ENCODE measurements at places on chromosomes 13 and 19. TPM values are rescaled to one million over a fixed set of nuclear protein-coding genes. Genes with fewer than 3 reads are reported as not detected.
A peak's percentile ranks its signal among the peaks of the same experiment; 100 is the strongest.

- peak; percentile 82 for DNase-seq
Measured at GRCh38 chr13:40190641-40191100, 475.8 kb downstream of the FOXO1 start.

The IL11 gene
- polyA plus RNA-seq, result 0.50 TPM

GRCh38 chr19:35913589-35913988, 5.5 kb upstream of the TYROBP start:
- no peak for DNase-seq

DNA sequence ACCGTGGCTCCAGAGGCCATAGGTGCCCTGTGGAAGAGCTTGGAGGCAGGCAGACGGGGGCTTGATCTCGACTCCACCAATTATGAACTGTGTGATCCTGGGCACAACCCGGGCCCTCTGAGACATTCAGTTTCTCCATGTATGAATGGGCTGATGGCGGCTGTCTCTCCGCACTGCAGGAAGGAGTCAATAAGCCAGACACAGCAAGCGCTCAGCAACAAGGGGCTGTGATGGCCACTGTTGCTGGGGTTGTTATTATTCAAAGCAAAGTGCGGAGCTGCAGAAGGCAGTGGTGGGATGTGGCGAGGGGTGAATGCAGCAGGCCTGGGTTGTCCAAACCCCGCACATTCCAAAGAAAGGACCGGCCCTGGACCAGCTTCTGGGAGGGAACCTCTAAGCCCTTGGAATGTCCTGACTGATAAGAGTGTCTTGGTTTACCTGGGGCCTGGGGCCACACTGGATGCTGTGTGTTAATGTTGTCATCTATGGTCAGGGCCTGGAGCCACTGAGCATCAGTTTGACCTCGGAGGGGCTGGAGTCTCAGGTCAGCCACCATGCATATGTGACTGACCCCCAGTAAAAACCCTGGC, 8.3 kb downstream of the TMEM143 start:
- no peak for DNase-seq

- DNase-seq, result no peak
Measured at GRCh38 chr13:21344662-21345176, 114.4 kb downstream of the ZDHHC20 start.

DNA sequence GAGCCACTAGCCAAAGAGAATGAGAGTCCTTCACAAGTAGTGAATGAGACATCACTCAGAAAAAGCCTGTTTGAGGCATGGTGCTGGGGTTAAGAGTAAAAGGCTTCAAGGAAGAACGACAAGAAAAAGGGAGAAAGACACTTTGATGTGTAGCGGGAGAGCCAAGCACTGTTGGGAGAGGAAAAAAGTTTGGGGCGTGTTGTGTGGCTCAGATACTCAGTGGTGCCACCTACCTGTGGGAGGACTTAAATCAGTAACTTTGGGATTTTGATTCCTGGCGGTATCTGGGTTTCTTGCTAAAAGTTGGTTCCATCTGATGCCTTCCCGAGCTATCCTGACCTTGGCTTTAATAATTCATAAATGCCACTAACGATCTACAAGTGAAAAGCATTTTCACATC, 12.3 kb downstream of the ELSPBP1 start:
- DNase-seq, result no peak

DNA sequence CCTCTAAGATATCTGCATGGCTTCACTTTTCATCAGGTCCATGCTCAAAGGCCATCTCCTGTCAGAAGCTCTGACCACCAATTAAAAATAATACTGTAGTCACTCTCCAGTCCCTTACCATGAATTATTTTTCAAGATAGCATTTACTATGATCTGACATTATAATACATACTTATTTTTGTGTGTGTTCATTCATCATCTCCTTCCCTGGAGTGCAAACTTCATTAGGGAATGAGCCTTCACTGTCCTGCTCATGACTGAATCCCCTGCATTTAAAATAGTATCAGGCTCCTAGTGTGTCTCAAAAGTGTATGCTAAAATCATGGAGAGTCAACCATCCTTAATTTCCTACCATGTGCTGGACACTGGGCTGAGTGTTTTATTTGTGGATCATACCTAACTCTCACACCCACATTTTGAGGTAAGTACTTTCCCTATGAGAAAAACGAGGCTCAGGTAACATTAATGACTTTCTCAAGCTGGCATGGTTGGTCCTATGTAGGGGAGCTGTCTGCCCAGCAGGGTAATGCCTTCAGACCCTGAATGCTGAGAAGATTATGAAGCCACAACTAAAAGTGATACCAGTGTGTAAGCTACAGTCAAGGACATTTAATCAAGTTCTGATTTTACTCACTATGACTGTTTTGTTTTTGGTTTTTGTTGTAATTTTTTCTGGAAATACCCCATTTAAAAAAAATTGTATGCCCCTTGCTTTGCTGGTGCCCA, 16.3 kb downstream of the PLA2G4C start:
- no peak for DNase-seq

- no peak for DNase-seq
Measured at GRCh38 chr13:60944863-60945262, 470.8 kb downstream of the PCDH20 start.

- DNase-seq, result peak; percentile 31
Measured at GRCh38 chr13:83883061-83883523, 818 bp upstream of the SLITRK1 start.

DNA sequence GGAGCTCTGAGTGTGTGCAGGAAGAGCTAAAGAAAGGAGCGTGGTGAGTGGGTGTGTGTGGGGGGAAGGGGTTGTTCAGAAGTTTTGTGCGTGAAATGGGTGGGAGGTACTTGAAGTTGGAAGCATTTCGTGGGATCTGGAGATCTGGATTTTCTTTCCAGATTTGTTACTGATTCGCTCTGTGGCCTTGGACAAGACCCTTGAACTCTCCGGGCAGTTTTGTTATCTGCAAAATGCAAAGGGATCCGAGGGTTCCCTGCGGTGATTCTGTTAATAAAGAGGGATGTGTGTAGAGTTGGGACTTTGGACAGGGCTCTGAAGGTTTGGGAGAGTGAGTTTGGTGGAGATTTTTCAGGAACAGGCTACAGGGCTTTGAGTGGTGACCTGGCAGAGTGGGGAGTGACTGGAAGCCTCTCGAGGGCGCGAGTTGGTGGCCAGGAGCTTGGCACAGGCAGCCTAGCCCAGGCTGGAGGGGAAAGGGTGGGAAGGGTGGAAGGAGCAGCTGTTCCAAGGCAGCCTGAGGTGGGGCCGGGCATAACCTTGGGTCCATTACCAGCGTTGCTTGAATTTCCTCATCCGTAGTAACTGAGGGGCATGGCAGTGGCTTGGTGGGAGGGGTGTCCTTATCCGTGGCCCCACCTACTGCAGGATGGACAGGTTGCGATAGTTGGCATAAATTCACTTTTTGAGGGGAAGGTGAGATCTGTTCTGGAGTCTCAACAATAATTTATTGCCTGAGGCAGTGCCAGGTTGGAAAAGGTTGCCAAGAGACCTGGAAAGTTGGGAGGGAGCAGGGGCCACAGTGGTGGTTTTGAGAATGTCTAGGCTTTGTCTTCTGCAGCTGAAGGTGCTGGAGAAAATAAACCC, 2.1 kb downstream of the ACTN4 start:
- peak; percentile 41 for DNase-seq

- DNase-seq, result no peak
Measured at GRCh38 chr13:76397413-76397812, 488.8 kb downstream of the KCTD12 start.

DNA sequence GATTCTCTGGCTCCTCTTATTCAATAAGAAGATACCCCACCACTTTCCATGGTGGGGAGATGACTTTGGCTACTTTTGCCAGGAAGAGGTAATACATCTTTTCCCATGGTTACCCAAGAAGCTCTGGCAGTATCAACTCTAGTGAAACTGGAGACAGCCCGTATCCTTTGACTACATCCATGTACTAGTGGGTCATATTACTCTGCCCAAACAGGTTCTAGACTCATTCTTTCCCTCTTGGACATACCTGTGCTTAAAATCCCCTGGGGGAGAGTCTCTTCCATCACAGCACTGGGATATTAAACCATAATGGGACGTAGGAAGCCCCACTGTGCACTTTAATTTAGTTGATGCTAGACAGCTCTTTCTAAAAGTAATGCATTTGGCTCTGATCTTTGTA, 144.7 kb upstream of the KLF12 start:
- no peak for DNase-seq

- no peak for DNase-seq
Measured at GRCh38 chr19:30077851-30078355, 135.9 kb downstream of the URI1 start.

- DNase-seq, result no peak
Measured at GRCh38 chr13:33176526-33176925, 109.0 kb downstream of the STARD13 start.

GRCh38 chr13:109152941-109153340, 523.5 kb downstream of the MYO16 start:
- DNase-seq, result no peak

DNA sequence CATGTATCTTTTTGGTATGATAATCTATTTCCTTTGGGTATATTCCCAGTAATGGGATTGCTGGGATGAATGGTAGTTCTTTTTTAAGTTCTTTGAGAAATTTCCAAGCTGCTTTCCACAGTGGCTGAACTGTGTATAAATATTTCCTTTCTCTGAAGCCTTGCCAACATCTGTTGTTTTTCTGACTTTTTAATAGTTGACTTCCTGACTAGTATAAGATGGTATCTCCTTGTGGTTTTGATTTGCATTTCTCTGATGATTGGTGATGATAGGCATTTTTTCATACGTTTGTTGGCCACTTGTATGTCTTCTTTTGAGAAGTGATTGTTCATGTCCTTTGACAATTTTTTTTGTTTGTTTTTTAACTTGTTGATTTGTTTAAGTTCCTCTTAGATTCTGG, 61.6 kb upstream of the PCDH17 start:
- DNase-seq, result no peak

DNA sequence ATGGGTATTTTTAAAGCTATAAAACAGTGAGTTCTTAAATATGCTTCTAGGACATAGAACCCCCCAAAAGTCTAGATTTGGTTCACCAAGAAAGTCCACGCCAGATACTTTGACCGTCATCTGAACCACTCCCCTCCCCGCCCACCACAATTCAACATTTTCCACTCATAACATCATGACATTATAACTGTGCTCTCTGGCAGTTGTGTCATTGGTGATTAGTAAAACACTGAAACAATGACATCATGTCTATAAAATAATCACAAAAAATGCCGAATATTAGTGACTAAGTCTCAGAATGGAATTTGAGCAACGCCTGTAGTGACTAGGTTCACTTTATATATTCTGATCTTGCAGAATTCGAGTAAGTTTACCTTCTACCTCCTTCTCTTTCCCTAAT, 732.3 kb downstream of the FGF9 start:
- DNase-seq, result peak; percentile 9

DNA sequence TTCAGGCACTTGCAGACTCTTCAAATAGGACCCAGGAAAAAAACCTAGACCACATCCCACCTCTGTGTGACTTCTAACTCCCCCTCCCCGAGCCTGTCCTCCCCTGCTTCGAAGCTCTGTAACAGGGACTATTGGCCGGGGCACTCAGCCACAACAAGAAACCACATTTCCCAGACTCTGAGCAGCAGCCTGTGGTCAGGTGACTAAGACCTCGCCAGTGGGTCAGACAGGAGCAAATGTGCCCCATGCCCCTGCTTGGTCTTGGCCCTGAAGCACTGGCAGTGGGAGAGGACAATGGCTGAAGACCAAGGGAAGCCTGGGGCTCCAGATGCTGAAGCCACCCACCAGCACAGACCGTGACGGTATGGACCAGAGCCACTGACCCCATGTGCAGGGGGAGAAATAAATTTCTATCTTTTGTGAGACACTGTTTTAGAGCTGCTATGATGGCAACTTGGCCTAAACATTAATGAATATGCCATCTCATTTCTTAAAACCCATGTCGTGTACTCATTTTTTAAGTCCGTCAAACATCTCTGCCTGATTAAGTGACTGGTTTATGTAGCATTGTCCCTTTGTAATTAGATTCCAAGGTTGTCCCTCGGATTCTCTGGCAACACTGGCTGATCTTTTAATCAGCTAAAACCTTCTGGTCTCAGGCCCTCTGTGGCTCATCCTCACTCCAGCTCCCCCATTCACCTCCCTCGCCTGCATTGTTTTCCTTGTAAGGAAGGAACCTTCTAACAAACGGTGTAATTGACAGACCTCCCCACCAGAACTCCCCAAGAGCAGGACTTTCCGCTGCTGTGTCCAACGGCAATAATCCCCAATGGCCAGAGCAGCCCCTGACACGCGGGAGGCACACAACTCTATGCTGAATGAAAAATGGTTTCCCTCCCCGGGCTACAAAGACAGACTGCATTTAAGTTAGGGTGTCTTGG, 98.4 kb downstream of the STK24 start:
- peak; percentile 51 for DNase-seq

DNA sequence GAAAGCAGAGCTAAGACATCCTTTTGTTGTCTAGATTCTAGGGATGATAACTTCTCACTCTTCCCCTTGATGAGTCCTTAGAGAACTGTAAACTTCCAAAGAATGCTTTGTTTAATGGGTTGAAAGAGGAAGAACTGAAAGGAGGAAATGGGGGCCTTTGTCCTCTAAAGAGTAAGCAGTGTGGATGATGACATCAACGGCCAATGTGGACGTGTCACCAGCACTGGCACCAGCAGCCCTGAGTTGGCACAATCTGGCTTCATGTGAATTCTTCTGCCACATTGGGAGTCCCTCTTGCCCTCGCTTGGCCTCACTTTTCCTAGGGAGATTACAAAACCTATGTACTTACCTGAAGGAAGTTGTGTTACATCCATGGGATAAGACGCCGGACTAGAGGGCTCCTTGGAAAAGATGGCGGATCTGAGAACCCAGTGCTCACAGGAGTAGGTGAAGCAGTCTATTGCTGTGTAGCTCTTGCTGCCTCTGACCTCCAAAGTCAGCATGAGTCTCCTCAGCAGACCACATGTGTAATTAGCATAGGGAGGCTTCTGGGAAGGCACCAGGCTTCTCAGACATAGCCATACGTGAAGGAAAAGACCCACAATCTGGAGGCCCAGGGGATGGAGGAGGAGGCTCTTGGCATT, 62.8 kb downstream of the RGCC start:
- peak; percentile 32 for DNase-seq

DNA sequence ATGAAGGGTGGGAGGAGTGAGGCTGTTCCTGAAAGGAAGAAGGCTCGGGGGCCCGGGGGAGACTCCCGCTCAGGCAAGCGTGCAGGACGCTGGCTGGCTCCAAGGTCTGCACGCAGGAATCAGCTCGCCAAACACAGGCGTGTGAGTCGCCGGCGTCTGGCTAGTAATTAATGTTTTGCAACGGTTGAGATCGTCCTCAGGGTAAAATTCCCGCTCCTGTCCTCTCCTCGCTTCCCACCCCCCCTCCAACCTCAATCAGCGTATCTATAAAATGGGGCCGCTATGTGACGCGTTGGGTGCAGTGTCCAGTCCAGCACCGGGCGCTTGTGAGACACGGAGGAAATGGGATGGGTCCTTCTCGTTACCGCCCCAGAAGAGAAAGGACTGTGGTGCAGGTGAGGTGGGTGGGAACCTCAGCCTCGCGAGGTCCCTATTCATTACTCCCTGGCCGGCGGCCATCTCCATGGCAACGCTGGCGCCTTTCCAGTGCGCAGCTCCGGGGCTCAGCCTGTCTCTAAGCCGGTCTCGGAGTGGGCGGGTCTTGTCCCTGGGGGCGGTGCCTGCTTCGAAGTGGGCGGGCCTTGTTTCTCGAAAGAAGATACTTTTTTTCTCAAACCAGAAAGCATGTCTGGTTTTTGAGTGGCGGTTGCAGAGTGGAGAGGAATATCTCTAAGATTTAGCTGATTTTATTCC, 6.5 kb upstream of the ZNF579 start:
- DNase-seq, result peak; percentile 94

The PLPPR3 gene
- 0.84 TPM for polyA plus RNA-seq

GRCh38 chr13:101393140-101393539, 23.2 kb downstream of the NALCN start:
- DNase-seq, result peak; percentile 45

Data from muscle of leg (tissue), 16 donors.